Nucleus accumbens (tissue), 56 donors: ENCODE measurements at places on chromosomes 2 and 18.

GRCh38 chr2:203802342-203803052 is 65.1 kb upstream of the CTLA4 start:
- no peak for DNase-seq

- no peak for DNase-seq
Measured at GRCh38 chr2:240453461-240454105, 18.1 kb downstream of the GPC1 start.

GRCh38 chr18:9545029-9545428 is 69.3 kb downstream of the PPP4R1 start:
- DNase-seq: no peak

GRCh38 chr2:237218756-237219155 is 133.1 kb downstream of the COPS8 start:
- DNase-seq: no peak

GRCh38 chr2:144256996-144257707 is 262.8 kb downstream of the ZEB2 start:
- no peak for DNase-seq

DNA sequence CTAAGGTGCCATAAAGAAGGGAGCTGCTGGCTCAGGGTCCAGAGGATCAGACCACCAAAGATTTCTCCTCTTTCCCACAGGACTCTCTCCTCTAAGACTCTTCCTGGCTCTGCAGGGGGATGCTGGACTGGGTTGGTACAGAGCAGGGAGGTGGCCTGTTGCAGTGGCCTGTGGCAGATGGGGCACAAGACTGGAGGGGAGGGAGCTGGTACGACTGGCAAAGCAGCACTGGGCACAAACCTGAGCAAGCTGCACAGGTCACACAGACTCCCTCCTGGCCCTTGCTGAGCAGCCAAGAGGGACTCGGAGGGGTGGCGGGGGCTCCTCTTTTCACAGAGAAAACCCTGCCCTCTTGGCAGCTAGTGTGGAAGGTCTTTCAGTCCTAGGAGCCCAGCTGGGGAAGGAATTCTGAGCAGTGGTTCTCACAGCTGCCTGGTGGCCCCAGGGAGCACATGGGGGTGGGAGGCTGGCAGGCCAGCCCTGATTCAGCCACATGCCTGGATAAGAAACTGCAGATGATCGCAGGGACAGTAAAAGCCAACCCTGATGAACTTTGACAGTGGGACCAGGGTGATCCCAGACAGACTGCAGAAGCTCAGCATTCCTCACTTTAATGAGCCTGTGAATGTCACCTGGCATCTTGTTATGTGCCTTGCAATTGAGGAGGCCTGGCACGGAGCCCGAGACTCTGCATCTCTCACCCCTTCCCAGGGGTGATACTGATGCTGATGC is 32.5 kb upstream of the ACAA2 start:
- DNase-seq: no peak

GRCh38 chr2:100909534-100910081 is 89.7 kb downstream of the NPAS2 start:
- DNase-seq: no peak

GRCh38 chr2:239715202-239715601 is 309.9 kb downstream of the NDUFA10 start:
- no peak for DNase-seq
